Left ventricle myocardium inferior (tissue), 1 donor: ENCODE measurements at places on chromosomes 5 and 9. TPM values are rescaled to one million over a fixed set of nuclear protein-coding genes. Genes with fewer than 3 reads are reported as not detected.

The TLE1 gene
- total RNA-seq, result 8.5 TPM

The DPYSL3 gene
- 20.7 TPM for total RNA-seq

The CACNA1B gene
- 0.19 TPM for total RNA-seq

- no peak for DNase-seq
Measured at GRCh38 chr5:98365126-98365525, 408.3 kb upstream of the RGMB start.

DNA sequence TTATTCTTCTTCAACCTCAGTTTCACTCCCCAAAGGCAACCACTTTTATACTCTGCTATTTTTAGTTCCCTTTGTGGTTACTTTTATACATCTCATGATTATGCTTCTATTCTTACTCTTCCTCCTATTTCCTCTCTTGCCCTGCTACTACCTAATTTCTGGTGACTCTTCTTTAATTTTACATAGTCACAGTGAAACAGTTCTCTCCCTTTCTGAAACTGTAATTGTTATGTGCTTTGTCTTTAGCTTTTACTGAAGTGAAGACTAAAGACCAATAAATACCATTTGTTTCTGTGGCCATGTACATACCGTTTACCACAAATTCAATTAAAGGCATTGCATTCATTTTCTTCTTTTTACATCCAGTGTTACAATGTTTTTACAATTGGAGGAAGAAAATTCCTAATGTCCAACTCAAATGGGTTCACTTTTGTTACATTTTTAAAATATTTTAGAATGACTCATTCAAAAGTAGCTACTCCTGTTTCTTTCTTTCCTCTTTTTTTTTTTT is 410.6 kb downstream of the PSAT1 start:
- DNase-seq, result no peak

DNA sequence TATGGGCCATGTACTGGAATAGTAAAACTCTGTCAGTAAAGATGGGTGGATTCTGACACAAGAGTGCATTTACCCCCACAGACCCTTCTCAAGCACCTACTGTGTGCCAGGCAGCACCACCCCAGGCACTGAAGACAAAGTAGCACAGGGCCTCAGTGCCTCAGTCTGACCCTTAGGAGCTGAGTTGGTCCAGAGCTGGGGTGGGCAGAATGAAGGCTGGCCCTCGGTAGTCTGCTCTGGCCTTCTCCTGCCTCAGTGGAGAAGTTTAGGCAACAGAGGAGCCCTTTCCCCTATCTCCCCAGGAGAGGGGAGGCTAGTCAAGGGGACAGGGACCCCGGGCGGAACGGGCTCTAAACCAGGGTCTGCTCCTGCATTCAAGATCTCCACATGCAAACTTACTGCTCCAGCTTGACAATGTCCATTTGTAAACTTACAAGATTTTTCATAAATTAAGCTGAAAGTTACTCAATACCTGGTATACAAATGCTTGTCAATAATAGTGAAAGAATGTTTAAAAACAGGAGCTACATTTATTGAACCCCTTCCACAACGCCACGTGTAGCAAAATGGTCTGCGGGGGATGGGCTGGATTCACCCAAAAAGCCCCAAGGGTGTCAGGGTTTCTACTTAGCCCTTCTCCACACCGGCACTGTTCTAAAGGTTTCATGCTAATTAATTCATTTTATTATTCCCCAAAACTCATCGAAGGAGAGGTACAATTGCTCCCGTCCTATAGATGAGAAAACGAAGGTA is 1.5 kb downstream of the VDAC1 start:
- no peak for DNase-seq

GRCh38 chr5:68137511-68138140 is 77.9 kb upstream of the PIK3R1 start:
- no peak for DNase-seq

- no peak for DNase-seq
Measured at GRCh38 chr9:3468421-3469205, 57.2 kb downstream of the RFX3 start.
